ENCODE measurements at places on chromosomes 3 and 15.

DNA sequence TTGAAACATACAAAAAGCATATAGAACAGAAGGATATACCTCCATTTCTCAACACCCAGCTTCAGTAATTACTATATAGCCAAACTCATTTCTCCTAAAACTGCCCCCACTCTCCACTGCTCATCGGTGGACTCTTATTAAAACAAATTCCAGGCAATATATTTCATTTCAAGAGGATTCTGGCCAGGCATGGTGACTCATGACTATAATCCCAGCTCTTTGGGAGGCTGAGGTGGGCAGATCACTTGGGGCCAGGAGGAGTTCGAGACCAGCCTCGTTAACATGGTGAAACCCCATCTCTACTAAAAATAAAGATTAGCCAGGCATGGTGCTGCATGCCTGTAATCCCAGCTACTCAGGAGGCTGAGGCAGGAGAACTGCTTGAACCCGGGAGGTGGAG lies 40.9 kb downstream of the SNX4 start:
- DNase-seq, result no peak

DNA sequence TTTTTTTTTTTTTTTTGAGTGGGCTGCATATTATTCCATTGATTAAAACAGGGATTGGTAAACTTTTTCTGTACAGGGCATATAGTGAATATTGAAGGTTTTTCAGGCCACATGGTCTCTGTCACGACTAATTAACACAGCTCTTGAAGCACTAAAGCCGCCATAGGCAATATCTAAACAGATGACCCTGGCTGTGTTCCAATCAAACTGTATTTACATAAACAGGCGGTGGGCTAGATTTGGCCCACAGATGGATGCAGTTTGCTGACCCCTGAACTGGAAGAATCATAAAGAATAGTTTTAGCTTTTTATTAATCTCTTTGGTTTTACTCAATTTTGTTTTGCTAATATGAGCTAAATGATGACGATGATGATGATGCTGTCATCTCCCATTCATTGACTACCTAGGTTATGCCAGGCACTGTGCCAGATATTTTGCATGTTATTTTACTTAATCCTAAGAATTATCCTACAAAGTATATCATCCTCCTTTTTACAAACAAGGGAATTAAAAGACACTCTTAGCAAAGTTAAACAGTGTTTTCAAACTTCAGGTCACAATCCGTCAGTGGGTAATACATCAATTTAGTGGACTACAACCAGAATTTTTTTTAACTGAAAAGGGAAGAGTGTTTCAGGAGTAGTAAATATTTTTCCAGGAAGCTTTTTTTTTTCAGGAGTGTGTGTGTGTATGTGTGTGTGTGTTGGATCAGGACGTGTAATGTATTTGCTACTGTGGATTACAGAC lies 54.3 kb downstream of the LMCD1 start:
- DNase-seq, result no peak

DNA sequence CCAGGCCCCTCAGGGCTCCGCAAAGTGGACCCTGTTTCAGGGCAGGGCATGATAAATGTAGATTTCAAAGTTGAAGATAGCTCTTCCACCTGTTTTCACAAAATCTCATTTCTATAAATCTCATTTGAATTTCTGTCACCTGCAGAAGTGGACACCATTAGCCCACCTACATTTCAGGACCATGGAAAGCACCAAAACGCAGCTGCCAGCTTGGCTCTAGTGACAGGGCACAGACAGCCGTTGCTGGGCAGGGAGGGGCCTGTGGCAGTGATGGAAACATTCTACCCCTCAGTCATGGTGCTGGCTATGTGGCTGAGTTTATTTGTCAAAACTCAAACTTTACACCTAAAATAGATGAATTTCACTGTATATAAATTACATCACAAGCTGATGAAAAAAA lies 40.4 kb downstream of the PRR23E start:
- DNase-seq, result no peak

- no peak for DNase-seq
Measured at GRCh38 chr3:24682141-24682547, 187.5 kb upstream of the THRB start.

DNA sequence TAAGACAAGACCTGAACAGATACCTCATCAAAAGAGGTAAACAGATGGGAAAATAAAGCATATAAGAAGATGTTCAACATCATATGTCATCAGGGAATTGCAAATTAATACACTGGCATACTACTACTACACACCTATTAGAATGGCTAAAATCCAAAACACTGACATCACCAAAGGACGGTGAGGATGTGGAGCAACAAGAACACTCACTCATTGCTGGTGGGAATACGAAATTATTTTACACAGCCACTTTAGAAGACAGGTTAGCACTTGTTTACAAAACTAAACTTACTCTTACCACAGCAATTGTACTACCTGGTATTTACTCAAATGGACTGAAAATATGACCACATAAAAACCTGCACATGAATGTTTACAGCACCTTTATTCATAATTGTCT lies 119.6 kb downstream of the GSK3B start:
- DNase-seq, result no peak

DNA sequence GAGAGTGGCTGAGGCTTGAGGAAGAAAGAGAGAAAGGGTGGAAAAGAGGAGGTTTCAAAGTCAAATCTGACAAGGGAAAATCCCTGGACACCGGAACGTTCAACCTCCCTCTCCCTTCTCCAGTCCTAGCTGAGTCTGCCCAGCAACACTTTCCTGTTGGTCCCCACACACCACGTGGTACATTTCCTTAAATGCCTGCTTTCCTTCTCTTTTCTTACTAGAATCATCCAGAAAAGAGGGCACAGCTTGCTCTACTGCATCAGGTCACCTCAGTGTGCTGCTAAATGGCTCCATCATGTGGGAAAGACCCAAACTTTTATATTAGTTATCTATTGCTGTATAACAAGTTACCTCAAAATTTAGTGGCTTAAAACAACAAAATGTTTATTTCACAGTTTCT lies 181.2 kb downstream of the NECTIN3 start:
- DNase-seq, result no peak

All from stimulated activated CD4-positive, alpha-beta T cell treated with anti-CD3 and anti-CD28 coated beads, Interleukin-4, amount 100 ng/mL, for 1 hour (primary cell).